AG09309 (cell line): ENCODE measurements at places on chromosomes 13 and 19.

GRCh38 chr19:5143471-5144411, 174.8 kb downstream of the KDM4B start:
- DNase-seq, result no peak

DNA sequence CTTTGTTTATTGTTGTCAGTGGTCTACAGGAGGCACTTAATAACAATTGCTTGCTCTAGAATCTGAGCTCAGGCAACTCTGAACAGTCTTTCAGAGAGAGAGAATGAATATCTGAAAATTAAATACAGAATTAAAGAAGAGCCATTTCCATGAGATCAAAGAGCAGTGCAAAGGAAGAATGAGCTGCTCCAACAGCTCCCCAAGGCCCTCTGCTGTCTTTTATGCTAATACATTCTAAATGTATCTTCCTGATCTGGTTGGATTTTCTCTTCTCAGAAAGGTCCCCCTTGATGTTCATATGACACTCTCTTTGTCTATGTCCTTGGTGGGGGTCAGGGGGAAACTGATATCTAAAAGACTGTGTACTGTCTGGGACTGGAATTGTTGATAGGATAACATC, 1029.6 kb downstream of the PCDH9 start:
- DNase-seq, result no peak

DNA sequence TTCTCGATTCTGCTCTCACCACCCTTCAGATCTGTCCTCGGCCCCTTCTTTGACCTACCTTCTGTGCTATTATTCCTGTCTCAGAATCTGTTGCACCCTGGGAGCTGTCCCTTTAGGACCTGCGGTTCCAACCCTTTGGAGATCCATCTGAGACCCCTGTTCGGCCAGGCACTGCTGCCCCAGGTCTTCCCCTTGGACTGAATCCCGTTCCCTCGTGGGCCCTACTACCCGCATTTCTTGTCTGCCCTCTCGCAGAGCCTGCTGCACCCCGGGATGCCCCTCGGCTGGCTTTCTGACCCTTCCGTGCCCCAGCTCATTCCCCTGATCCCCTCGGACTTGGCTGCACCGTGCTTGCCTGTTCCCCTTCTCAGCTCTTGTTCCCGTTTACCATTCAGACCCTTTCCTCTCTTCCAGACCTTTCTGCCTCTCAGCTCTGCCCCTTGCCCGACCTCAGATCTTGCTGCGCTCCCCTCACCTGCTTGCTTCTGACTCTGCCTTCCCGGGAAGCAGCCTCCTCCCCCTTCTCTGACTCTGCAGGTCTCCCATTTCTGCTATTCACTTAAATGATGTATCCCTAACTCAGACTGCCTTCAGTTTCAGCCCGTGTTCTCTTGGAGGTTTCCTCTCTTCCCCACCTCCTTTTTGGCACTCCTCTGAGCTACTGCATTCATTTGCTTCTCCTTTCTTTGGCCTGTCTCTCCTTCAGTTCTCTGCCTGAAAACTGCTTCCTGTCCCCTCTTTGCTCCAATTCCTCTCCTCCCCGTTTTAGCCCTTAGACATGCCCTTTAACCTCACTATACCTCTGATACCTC, 1.1 kb downstream of the ARHGAP35 start:
- DNase-seq, result no peak

- no peak for DNase-seq
Measured at GRCh38 chr19:18097993-18098890, 664 bp downstream of the MAST3 start.

GRCh38 chr13:74037762-74038161, 96.4 kb downstream of the KLF12 start:
- DNase-seq, result no peak

DNA sequence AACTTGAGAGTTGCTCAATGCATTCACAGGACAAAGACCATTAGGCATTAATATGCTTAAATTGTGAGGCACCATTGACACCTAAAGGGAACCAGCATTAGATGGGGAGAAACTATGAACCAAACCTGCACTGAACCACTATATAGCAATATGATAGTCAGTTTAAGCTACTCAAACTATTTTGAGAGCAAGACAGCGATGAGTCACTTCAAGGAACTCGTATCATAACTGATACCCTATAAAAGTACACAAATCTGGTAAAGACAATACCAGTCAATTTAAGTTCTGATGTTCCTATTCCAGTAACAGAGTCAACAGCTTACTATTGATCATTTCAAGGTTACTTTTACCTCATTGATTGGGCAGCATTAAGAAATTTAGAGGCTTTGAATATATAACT, 151.3 kb upstream of the ATXN8OS start:
- no peak for DNase-seq

GRCh38 chr19:2491130-2491801, 15.3 kb downstream of the GADD45B start:
- DNase-seq, result peak; percentile 69

DNA sequence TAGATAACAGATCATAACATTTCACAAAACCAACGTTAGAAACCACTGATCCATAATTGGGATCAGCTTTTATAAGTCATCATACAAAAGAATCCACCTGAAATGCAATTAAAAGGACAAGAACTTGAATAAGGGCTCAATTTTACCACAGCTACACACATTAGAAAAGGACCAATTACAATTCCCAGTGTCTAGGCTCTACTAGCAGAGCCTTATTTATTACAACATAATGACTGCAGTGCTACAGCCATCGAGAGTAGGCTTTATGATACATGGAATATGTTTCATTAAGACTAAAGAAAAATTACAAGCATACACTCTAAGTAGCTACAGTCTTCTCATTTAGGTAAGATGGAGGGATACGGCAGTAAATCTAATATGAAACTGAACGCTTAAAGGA, 2.9 kb downstream of the RBM26 start:
- DNase-seq, result no peak

- DNase-seq, result no peak
Measured at GRCh38 chr19:47778049-47778953, at the start of gene SELENOW. TSS of gene SELENOW (plus strand) at chr19:47778703. CDS start at chr19:47778786, 83 bp downstream.

GRCh38 chr19:42764836-42765235, 642 bp downstream of the PSG8 start:
- DNase-seq, result no peak

DNA sequence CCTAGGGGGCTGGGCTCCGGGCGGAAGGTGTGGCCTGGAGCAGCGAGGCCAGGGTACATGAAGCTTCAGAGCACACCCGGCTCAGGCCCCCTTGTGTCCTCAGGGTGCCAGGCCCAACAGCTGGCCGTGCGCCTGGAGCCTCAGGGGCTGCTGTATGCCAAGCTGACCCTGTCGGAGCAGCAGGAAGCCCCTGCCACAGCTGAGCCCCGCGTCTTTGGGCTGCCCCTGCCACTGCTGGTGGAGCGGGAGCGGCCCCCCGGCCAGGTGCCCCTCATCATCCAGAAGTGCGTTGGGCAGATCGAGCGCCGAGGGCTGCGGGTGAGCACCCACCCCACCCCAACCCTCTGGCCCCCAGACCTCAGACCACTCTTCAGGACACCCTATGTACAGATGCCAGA, 3.2 kb downstream of the SYDE1 start:
- DNase-seq, result no peak

DNA sequence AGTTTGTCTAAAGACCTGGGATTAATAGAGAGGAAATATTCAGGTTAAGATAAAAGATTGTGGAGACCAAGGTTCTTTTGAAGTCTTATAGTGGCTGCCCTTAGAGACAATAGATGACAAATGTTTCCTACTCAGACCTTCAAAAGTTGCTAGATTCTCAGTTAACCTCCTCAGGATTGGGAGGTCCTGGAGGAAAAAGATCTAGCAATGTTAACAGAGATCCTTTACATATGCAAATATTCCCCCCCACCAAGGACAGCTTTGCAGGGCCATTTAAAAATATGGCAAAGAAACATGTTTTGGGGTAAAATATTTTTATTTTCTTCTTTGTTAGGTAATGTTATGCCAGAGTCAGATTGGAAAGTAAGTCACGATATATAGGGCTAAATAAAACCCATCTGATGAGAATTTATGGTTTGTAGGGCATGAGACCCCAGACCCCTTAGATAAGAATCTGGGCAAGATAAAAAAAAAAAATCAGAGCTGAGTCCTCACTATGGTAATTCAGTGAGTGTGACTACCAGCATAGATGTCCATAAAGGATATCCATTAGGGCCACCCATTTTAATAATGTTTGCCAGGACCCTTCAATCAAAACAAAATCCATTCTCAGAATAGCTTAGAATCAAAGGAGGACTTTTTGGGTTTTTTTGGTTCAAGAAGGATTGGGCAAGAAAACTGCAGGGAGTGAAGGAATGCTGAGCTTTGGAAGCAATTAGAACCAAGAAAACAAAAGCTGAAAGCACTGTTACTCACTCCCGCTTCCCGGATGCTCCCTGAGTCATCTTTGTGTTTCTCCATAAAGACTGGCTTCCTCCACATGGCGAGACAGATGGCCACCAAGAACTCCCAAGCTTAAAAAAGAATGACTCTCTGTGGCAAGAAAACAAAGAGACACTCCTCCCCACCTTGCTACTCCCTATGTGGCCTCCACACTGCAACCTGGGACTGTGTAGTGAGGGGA, 28.2 kb downstream of the VSTM1 start:
- DNase-seq, result peak; percentile 72
